ENCODE measurements at places on chromosomes 3 and 15.

- DNase-seq, result no peak
Measured at GRCh38 chr3:157718800-157719199, 215.6 kb upstream of the VEPH1 start.

- no peak for DNase-seq
Measured at GRCh38 chr3:71127052-71127831, 456.3 kb downstream of the FOXP1 start.

- DNase-seq, result no peak
Measured at GRCh38 chr3:128318275-128318941, 148.3 kb downstream of the DNAJB8 start.

DNA sequence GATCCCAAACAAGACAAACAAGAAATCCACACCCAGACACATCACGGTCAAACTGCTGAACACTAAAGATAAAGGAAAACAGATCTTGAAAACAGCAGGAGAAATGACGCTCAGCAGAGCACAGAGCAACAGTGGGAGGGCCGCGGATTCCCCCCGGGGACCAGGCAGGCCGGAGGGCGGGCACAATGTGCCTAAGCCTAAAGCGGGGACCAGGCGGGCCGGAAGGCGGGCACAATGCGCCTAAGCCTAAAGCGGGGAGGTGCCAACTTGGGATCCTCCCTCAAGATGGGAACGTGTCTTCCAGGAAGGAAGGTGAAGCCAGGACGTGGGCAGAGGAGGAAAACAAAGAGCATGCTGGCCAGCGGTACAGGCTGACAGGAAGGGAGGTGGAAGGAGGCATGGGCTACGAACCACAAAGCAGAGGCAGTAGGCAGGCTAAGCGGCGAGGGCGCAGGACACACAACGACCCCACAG lies 31.1 kb downstream of the CYFIP1 start:
- peak; percentile 16 for DNase-seq

GRCh38 chr3:77139624-77140023 lies 99.7 kb downstream of the ROBO2 start:
- no peak for DNase-seq

DNA sequence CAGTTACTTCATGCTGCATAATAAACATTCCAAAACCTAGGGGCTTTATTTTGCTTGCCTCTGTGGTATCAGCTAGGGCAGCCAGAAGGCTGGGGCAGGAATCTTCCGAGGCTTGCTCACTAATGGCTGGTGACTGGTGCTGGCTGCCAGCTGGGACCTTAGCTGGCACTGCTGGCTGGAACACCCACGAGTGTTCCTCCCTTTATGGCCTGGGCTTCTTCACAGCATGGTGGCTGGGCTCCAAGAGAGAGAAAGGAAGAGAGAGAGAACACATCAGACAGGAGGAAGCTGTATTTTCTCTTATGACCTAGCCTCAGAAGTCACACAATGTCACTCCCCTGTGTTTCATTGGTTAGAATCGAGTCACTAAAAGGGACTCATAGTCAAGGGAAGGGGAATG lies 23.9 kb upstream of the CDCP1 start:
- DNase-seq, result peak; percentile 94

GRCh38 chr15:77225646-77226045 lies 154.7 kb upstream of the TSPAN3 start:
- DNase-seq, result no peak

DNA sequence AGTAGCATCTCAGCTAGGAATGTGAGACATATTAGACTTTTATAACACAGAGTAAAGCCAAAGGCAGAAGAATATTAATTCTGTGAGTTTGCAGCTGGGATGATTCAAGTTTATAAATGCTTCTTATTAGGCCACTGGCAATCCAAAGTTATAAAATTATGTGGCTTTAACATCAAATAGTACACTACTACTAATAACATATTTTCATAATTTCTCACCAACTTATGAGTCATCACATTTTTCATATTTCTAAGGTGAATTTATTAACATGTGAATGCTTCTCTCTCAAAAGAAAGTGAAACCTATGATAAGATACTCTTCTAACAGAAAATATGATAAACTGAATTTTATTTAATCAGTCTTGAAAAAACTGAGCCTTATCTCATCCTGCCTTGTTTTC lies 1348.2 kb upstream of the ALCAM start:
- DNase-seq, result no peak
